Esophagus muscularis mucosa (tissue), 4 donors: ENCODE measurements at places on chromosomes 3 and 15. TPM values are rescaled to one million over a fixed set of nuclear protein-coding genes. Genes with fewer than 3 reads are reported as not detected.

- no peak for DNase-seq
Observed at GRCh38 chr15:42511007-42511391, 15.6 kb downstream of the SNAP23 start.

The MEIS2 gene
- 106 TPM for total RNA-seq

The KLHL6 gene
- total RNA-seq = 0.71 TPM

The IGF1R gene
- total RNA-seq = 37.0 TPM

The NAALADL2 gene
- 6.4 TPM for total RNA-seq

DNA sequence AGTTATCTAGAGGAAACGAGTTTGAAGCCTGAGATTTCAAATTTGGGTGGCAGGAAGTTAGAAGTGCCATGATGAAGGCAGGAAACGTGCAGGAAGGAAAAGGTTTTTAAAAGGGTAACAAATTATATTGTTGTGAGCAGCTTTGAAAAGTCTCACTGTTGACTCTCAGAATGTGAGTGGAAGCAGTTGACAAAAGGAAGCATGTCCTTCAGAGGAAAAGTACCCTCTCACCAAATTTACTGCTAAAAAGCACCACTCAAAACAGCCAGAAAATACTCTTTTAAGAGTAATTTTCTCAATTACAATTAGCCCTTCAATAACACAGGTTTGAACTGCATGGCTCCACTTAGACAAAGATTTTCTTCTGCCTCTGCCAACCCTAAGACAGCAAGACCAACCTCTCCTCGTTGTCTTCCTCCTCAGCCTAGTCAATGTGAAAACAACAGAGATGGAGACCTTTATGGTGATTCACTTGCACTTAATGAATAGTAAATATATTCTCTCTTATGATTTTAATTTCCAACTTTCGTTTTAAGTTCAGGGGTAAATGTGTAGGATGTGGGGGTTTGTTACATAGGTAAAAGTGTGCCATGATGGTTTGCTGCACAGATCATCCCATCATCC, 117.1 kb upstream of the LIPC start:
- no peak for DNase-seq

DNA sequence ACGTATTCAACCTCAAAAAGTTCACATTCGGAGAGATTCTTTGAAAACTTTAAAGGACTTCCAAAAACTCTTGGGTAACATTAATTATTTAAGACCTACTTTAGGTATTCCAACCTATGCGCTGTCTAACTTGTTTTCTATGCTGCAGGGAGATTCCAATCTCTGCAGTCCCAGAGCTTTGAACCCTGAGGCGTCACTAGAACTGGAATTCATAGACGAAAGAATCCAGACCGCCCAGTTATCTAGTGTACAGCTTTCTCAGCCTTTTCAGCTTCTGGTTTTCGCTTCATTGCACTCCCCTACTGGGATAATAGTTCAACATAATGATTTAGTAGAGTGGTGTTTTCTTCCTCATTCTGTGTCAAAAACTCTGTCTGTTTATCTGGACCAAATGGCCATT, 711.3 kb downstream of the ROBO1 start:
- no peak for DNase-seq

The CIDEC gene
- 1.2 TPM for total RNA-seq

DNA sequence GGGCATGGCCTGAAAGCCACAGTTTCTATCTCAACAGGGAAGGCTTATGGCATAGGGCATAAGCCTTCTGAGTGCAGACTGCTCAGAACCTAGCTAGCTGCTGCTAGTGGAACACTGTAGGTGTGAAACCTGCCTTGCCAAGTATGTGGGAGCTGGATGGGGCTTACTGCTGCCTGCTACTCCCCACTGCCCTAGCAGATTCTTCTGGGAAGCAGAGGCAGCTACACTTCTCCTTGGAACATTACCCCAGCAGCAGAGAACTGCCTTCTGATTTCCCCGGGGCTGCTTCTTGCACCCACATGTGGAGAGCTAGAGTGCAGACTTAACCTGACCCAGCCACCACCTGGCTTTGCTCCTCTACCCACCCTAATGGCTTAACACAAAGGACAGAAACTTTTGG, 215.7 kb downstream of the POLQ start:
- DNase-seq = no peak

The MGLL gene
- 73.9 TPM for total RNA-seq

DNA sequence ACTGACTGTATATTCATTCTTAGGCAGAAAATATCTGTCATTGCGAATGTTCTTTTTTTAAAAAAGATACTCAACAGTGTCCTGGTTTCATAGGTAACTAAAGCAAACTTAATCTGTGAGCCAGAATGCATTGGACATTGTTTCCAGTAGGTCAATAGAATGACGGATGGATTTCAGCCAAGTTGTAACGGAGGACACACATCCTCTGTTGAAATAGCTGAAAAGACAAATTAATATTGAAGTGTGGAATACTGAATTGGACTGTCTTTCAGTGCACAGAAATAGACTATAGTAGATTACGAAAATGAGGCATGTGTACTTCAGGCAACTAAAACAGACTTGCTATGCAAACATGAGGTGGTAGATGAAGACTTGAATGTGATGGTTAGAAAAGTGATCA, 461.6 kb downstream of the WDR72 start:
- no peak for DNase-seq

The P3H2 gene
- total RNA-seq = 41.5 TPM

- no peak for DNase-seq
Observed at GRCh38 chr3:21664996-21665395, 86.0 kb downstream of the ZNF385D start.

- no peak for DNase-seq
Observed at GRCh38 chr15:71275566-71276335, 160.5 kb downstream of the THSD4 start.

GRCh38 chr15:89130201-89130600, 41.9 kb downstream of the ABHD2 start:
- DNase-seq = no peak

The KIF7 gene
- 23.1 TPM for total RNA-seq

DNA sequence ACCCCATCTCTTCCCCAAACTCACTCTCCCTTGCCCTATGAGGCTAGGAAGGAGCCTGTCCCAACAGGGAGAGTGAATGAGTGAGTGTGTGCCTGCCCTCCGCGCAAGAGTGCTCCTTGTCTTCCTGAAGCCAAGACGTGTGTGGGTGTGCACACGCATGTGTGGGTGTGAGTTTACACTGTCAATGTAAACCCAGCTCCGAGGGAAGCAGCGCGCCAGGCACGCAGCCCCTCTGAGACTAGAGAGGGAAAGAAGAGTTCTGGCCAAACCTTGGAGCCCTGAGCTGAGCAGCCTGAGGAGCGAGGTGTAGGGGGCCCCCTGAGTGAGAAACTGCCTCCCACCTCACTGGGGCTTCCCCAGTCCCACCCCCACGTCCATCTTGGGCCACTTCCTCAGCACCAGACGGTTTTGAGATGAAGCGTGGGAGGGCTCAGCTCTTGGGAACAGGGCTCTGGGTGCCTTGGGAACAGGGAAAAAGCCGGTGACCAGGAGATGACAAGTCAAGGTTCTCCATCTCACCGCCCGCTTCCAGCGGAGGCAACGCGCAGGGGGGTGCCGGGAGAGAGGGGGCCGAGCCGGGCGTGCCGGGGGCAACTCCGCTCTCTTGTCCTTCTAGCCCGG, 5.1 kb downstream of the MECOM start:
- no peak for DNase-seq

The MNS1 gene
- total RNA-seq = 0.42 TPM
